T-helper 1 cell (primary cell): ENCODE measurements at places on chromosomes 7 and 10.

DNA sequence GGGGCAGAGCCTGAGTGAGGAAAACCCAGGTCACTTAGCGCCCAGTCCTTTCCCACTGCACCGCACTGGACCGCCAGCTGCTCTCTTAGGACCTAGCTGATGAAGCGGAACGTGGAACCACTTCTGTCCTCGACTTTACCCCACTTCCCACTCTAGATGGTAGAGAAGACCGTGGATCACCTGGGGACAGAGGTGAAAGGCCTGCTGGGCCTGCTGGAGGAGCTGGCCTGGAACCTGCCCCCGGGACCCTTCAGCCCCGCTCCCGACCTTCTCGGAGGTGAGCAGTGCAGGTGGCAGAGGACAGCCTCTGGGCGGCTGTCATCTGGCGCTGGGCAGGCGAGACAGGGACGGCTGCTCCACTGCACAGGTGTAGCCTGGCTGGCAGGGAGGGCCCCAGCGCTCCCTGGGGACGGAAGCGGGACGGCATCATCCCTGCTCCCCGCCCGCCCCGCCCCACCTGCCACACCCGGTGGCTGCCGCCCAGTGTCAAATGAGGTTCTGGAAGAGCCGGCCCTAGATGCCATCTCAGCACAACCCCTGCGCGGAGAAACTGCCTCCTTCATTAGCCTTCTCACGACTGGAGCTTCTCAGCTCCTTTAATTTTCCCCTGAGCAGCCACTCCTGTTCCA lies 11.7 kb downstream of the PLAC9 start:
- DNase-seq: no peak

DNA sequence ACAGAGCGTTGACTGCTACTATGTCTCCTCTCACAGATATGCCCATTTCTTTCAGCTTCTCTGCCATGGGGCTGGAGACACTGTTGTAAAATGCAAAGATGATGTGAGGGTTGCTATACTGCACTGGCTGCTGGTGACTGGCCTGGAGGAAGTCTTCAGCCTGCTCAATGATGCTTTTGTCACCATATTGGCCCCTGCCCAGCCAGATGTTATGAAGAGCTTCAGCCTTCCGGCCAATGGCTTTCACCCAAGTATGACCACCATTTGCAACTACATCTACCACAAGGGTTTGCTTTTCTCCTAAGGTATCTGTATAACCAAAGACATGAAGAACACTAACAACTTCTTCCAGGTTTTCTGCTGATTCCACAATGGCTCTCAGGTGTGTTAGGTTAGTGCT lies 1.6 kb downstream of the C7orf25 start:
- no peak for DNase-seq

DNA sequence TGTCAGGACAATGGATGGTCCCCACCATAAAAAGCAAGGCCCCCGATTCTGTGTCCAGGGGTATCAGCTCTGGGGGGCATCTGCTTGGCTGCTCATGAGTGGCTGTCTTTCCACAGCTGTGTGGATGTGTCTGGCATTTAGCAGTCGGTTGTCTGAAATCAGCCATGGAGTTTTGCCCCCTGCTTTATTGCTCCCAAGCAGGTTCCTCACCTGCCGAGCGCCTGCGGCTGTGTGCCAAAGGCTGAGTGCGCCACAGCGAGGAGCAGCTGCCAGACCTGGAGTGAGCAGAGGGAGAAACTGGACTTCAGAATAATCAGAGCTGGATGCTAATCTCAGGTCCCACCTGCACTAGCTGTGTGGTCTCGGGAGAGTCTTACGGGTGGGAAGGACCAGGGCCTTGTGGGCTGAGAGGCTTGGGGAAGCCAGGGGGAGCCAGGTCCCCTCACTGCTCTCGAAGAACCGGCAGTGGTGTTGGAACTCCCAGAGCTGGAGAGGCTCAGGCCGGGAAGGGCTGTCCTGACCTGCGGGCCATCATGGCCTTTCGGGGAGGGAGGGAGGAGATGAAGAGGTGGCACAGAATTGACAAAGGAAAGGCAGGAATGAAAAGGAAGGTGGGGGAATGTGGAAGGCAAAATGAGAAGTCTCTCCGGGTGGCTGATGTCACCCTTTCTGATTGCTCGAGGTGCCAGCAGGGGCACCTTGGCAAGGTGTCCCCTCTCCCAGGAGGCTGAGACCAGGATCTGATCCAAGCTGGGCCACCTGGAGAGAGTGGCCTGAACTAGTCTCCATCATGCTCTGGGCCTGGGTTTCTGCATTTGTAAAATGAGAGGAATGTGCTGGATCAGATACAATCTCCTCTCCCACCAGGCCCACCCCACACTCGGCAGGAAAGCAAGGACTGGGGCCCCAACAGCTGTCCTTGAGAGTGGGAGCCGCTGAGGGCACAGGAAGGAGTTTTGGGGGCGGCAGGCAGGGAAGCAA lies 30.2 kb upstream of the LEP start:
- DNase-seq: no peak

- no peak for DNase-seq
Measured at GRCh38 chr7:128406314-128407232, 3.2 kb downstream of the IMPDH1 start.

DNA sequence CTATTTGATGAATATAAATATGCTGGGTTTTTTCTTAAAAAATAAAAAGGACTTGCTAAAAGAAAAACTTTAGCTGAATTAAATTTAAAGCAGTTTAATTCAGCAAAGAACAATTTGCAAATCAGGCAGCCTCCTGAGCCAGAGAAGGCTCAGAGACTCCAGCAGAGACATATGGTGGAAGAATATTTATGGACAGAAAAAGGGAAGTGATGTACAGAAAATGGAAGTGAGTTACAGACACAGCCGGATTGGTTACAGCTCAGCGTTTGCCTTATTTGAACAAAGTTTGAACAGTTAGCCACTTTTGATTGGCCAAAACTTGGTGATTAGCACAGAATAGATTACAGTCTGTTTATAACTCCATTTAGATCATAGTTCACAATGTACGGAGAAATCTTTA lies 110.3 kb downstream of the GAD2 start:
- DNase-seq: no peak

DNA sequence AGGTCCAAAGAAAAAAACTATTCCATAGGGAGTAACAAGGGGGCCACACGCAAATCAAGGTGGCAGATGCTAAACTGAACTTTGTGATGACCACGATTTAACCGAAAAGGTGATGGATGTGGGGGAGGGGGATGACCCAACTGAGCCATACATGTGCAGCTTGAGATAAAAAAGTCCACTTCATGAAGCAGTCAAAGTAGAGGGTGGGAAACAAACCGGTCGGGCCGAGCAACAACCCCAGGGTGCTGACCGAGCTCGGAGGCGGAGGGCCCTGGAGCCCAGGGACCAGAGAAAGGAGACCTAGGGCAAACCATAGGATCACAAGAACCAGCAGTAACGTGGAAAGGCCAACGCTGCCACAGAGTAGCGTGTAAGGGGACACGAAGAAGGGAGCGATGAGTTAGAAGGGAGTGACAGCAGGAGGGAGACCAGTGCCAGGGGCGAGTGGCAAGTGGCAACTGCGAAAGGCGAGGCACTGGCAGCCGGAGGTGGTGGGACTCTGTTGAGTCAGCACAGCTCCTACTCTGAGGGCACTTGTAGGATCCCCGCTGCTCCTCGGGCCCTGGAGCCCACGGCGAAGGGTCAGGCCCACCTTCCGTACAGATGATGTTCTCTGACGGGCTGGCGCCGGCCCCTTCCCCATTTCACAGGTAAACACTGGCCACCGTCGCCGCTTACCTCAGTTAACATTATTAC lies 540 bp downstream of the SNX13 start:
- peak; percentile 12 for DNase-seq

GRCh38 chr10:124693801-124694416 lies 50.3 kb downstream of the FAM53B start:
- DNase-seq: no peak

DNA sequence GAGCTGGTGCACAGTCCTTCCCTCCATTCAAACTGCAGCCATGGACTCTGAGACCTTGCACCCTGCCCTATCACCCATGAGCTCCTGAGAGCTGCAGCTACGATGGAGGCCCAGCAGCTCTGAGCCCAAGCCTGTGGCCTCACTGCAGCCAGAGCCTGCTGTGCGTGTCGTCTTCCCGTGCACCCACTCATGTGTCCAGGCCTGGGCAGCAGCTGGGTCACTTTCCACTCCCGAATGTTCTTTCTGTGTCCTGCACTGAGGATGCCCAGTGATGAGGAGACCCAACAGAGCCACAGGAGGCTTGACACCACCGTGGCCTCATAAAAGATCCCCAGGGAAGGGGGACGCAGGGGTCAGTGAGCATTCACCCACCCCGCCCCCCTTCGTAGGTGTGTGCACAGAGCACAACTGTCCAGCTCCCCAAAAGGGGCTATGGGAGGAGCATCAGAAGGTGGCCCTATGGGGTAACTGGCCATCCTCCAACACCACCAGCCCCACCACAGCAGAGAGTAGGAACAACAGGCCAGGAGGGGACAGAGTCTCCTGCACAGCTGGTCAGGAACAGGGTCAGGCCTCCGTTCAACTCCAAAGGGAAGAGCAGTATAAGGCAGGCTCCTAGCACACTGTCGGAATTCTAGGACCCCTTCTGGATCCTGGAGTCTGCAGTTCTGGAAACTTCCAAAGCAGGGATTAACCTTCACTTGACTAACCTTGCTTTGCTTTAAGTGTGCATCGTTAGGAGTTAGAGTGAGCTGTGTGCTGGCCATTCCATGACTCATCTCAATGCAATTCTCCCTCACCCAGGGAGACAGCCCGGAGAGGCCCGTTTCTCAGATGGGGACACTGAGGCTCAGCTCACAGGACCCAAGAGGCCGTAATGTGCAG lies 52.6 kb downstream of the RASGEF1A start:
- no peak for DNase-seq
